ENCODE measurements at places on chromosomes 3 and 15.

DNA sequence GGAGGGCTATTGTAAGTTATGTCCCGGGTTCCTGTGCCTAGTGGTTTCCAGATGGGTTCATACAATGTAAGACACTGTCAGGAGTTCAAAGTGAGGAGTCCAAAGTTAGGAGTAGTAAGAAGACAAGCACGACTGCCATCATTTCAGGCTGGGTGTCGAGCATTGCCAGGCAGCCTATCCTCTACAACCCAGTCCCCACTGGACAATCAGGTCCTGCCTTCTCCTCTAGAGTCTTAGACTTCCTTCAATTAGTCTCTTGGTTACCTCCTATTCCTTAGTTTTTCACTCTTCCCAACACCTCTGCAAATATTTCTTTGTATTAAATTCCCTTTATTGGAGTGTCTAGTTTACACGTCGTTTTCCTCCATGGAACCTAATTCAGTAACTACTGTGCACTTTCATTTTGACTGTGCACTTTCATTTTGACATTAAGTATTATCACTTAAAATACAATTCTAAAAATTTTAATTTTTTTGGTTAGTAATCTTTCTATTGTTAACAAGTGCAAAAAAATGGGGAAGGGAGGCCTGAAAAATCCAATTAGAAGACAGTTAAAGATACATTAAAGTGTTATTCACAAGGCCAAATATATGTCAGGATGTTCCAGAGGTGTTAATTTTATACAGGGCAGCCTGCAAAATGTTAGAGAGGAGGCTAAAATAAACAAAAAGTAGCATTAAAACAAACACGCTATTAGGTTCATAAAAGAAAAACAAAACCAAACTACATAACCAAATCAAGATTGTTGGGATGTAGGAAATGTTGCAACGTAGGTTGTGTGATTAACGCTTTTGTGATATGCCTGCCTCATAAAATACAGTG, 155.3 kb downstream of the TBL1XR1 start:
- no peak for DNase-seq

DNA sequence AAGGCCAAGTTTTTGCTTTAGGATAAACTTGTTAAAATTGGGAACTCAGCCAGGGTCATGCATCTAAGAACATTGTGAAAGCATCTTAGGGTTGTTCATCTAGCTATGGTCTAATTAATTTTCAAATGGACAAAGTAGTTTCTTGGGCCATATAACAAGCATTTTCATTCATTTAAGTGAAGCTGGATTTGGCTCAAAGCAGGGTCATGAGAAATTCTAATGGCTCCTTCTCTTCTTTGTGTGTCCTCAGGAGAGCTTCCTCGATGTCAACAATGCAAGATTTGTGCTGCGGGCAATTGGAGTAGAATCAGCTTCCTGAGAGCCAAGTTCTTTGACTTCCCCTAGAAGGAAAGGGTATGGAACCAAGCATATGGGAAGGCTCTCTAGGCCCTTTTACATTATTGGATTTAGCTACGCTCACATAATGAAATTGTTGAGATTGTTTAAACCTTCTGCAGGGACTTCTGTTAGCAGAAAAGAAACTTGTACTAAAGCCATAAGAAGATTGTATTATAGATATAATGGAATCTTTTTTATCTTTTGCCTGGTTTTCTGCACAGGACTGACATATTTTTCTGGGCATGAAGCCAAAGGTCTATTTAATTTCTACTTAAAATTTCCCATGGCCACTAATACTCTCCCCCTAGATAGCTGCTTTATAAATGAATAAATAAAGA, 1.8 kb upstream of the SAMMSON start:
- DNase-seq, result no peak

- DNase-seq, result no peak
Observed at GRCh38 chr15:40266828-40267304, 16.0 kb downstream of the ANKRD63 start.

- DNase-seq, result no peak
Observed at GRCh38 chr15:39595338-39596221, 14.7 kb downstream of the THBS1 start.

DNA sequence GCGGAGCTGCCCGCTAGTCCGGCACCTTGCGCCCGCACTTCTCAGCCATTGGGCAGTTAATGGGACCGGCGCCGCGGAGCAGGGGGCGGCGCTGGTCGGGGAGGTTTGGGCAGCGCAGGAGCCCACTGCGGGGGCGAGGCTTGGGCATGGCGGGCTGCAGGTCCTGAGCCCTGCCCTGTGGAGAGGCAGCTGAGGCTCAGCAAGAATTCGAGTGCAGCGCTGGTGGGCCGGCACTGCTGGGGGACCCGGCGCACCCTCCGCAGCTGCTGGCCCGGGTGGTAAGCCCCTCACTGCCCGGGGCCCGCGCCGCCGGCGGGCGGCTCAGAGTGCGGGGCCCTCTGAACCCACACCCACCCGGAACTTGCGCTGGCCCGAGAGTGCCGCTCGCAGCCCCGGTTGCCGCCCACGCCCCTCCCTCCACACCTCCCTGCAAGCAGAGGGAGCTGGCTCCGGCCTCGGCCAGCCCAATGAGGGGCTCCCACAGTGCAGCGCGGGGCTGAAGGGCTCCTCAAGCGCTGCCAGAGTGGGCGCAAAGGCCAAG, 835.0 kb downstream of the TBL1XR1 start:
- DNase-seq, result peak; percentile 74

- no peak for DNase-seq
Observed at GRCh38 chr3:98722389-98722788, 40.8 kb upstream of the ST3GAL6 start.

DNA sequence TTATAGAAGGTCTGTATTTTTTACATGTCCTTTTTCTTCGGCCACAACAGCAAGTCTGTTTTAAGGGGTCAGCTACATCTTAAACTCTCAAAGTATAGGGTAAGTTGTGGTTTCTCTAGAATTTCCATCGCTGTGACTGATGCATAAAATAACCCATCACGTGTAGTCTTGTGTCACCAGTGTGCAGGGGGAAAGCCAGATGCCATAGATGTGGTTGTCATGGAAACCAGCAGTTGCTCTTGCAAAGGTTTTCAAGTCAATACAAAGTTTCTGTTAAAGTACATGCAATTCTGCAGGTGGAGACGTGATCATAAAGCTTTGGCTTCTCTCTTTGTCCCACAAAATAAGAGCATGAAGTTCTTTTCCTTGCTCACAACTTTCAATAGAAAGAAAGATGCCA, 210.3 kb upstream of the ONECUT1 start:
- no peak for DNase-seq

- no peak for DNase-seq
Observed at GRCh38 chr3:150414258-150414657, 6.2 kb downstream of the TSC22D2 start.

DNA sequence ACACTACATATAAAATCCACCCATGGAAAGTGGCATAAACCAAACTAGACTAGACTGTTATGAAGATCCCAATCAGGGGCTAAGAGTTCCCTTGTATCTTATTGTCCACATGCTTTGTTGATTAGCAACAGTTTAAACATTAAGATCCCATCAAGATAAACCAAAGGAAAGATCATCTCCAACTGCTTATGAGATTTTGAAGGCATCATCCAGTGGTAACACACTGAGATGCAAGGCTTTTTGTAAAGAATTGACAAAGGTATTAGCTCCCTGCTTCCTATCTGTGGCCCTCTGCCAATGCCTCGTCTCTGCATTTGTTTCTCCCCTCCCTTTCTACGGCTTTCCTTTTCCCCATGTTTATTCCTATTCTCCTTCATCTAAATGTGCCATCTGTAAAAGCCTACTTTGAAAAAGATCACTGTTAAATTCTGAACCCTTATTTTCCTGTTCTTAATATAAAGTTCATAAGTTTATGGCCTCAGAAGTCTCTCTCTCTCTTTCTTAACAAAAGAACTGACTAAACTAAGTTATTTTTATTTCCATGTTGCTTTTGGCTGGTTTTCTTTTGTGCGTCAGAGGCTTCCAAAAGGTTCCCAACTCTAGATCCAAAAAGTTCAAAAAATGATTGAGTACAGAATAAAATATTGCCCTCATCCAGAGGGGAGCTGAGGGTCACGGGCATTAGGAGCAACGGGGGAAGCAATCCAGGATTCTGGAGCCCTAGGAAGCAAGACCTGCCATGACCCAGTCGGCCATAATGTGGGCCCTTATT, 5.5 kb downstream of the PLD1 start:
- no peak for DNase-seq

DNA sequence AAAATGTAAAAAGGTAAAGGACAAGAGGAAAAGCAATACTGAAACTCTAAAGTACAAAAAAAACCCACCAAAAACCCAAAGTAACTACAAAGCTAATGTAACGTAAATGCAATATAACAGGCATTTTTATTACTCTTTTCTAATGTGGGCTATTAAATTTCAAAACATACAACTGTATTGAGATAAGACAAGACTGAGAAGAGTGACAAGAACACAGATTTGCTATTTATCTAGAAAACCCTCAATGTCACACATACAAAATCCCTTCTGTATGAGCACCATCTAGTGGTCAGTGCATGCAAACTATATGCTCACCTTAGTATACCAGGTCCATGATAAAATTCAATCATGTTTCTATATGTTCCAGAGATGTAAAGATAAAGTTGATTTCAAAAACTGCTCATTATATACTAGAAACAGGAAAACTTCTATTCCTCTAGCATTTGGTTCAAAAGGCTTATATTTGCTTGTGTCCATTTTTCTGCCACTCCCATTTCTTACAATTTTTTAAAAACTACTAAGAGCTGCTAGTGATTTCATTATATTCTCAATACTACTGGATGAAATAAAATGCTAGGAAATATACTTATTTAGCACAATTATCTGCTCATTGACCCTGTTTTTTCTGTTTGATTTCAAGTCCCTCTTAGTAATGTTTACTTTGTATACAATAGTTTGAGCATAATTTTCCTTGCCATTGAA, 111.4 kb downstream of the DLG1 start:
- DNase-seq, result no peak

DNA sequence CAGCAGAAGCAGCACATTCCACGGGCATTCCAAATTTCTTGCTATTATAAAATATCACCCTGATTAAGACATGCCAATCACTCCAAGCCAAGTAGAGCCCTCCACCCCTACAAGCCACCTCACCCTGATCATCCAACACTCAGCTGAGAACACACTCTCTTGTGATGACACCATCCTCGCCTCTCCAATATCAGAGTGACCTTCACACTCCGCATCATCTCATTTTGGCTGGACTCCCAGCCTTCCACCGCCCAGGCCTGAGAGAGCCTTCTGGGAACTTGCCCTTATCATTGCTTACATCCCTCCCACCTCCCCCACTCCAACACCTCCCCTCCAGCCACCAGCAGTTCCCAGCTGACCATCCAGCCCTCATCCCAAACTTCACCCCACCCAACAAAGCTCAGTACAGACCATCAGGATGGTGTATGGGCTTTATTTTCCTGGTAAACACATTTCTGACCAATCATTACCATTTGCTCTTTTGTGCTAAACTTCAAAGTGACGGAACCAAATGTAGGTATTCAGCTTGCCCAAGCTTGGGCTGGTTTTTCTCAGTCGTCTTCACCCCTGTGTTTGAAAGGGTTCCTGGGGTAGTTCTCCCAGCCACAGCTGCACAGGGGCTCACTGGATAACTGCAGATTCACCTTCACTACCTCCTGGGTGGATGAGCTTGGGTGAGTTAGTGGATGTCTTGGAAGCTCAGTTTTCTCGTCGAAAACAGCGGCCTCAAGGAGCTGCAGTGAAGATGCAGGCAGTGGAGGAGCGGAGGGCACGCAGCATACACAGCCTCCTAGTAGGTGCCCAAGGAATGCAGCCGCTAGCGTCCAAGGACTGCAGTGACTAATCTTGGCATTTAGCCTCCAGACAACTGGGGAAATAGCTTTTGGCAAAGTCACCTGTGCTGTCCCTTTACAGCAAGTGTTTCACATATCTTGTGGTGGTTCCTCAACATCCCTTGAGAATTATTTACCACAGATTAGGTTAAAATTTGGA, 115.1 kb downstream of the LIPC start:
- DNase-seq, result no peak

GRCh38 chr15:77622934-77623754, 9.6 kb downstream of the LINGO1 start:
- DNase-seq, result no peak

- no peak for DNase-seq
Observed at GRCh38 chr3:153138276-153139210, 23.5 kb upstream of the RAP2B start.

DNA sequence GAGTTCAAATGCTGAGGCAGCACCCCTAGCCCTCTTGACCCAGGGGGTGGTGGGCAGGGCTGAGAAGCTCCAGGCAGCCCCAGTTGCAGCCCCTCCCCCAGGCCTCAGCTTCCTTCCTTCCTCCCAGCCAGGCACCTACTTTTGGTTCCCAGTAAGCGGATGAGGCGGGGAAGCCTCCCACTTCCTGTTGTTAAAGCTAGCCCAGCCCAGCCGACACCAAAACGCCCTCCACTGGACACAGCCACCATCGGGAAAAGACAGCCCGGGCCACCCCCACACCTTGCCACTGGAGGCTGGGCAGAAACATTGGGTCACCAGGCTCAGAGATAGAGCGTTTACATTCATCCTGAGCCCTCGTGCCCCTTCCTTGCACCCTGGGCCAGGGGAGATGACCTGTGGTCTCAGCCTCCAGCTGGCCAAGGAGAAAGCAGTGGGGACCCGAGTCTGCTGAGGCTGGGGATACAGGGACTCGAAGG, 3.5 kb downstream of the DUSP7 start:
- DNase-seq, result peak; percentile 82

GRCh38 chr3:186974824-186975313, 44.5 kb downstream of the ST6GAL1 start:
- no peak for DNase-seq

GRCh38 chr15:69727121-69727924, 274.7 kb downstream of the RPLP1 start:
- no peak for DNase-seq

- peak; percentile 90 for DNase-seq
Observed at GRCh38 chr3:194633349-194634004, at the start of gene TMEM44. Gene TMEM44, minus strand, starts transcription at chr3:194633419. Its CDS starts 204 bp downstream, at chr3:194633215.

- DNase-seq, result no peak
Observed at GRCh38 chr15:86355801-86356200, 276.1 kb downstream of the AGBL1 start.

DNA sequence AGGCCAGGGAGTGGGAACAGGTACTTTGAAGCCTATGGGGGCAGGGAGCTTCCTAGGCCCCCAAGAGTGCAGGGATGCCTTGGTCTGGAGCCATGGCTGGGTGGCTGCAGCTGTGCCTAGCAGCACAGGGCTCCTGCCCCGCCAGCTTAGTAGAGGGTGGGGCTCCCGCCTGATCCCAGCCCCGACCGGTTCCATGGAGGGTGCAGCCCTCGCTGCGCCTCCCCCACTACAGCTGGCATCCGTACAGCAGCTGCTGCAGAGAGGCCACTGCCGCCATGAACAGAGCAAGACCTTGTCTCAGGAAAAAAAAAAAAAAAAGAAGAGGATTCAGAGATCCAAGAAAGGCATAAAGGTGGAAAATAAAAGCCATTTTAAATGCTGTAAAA, 277.2 kb downstream of the UBE2E2 start:
- no peak for DNase-seq

- no peak for DNase-seq
Observed at GRCh38 chr3:52880474-52880873, 16.9 kb downstream of the STIMATE start.

Data from ecto neural progenitor cell (in vitro differentiated cells).